C1 segment of cervical spinal cord (tissue), 14 donors: ENCODE measurements at places on chromosomes 5 and 9.

GRCh38 chr9:77212801-77213200 lies 35.5 kb downstream of the VPS13A start:
- DNase-seq, result no peak

- DNase-seq, result peak; percentile 45
Observed at GRCh38 chr5:11385901-11386293, 518.3 kb downstream of the CTNND2 start.

DNA sequence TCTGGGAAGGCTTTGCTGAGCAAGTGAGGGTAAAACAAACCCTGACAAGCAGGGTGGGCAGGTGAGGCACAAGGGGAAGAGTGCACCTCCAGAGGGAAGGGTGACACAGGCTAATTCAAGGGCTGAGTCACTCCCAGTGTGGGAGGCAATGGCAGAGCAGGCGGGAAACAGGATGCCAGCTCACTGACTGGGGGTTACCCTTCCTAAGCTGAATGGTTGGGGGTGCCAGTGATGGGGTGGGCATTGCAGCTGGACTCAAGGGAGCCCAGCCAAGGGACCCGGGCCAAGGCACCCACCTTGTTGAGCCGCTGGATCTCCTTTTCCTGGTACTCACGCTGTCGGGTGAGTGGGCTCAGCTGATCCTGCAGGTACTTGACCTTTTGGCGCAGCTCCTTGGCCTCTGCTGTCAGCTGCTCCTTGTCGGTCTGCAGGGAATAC lies 18.4 kb downstream of the GPX3 start:
- DNase-seq, result no peak

DNA sequence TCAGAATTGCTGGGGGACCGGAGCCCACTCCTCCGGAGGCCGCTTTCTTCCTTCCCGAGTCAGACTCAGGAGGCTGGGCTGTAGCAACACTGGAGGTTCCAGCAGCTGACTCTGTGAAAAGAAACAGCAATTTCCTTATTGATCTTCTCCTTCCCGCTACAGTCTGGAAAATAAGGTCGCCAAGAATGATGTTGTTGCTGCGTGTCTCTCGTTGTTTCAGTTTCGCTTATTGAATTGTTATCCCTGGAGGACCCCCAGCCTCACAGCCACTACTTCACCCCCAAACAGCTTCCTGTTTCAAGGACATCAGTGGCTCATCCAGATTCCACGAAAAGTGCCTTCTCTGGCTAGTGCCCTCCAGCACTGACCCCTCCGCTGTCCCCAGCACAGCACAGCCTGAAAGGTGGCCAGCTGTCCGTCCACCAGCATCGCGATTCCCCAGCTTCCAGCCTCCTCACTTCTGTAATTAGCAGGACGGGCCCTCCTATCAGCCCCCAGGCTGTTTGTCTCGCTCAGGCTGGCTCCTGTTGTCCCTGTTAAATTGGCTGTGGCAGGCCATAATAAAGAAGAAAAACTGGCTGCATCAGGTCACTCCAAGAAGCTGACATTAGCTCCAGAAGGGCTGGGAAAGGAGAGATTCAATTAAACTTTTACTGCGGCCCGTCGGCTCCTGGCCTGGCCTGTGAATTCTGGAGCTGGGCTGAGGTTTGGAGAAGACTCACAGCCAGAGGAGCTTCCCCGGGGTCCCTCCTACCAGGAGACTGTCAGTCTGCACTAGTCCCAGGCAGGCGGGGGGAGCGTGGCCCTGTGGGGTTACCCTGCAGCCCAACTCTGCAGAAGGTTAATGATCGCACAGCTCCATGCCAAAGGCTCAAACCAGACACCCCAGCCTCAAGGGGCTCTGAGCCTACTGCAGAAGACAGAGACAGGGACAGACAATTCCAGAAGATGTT lies 40.5 kb downstream of the OLFM1 start:
- no peak for DNase-seq

DNA sequence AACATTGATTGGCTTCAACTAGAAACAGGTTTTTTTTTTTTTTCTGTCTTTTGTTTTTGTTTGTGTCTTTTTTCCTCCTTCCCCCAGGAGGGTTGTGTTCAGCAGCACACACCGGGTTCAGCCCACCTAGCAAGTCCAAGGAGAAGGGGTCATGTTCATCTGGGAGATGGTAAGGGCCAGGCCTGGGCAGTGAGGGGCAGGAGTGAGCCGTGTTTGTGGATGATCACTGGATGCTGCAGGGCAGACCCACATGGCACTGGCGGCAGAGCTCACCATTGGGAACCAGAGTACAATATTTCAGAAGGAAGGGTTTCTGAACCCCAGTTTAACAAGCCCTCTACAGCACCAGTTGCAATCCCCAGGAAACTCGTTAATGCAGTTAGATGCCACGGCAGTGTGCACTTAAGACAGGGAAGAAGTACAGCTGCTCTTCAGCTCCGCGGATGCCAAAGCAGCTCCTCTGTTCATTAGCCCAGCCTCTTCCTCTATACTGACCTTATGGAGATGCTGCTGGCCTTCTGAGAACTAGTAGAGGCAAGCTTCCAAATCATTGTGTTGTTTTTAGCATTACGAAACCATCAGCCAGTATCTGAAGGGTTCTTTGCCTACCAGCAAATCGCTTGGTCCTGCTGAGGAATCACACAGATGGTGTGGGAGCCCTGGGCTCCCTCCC lies 508.2 kb upstream of the WWC1 start:
- no peak for DNase-seq

GRCh38 chr9:37740128-37740527 lies 13.5 kb upstream of the TRMT10B start:
- DNase-seq, result no peak

DNA sequence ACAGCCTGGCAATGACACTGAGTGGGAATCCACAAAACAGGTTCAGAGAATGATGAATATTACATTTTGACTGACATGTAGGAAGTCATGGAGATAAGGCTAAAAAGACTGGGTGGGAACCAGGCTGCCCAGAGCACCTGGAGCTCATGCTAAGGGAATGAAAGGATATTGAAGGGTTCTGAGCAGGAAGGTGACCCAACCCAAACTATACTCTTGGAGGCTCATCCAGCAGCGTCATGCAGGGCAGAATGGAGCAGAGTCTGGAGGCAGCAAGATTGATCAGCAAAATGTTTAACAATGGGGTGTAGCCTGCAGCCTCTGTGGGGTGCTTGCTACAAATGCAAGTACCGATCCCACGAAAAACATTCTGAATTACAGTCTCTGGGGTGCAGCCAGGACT lies 120.2 kb downstream of the PSD2 start:
- DNase-seq, result no peak

- DNase-seq, result peak; percentile 91
Observed at GRCh38 chr5:138178516-138179276, at the start of the genes BRD8 and KIF20A. TSS of gene BRD8 (minus strand) at chr5:138178630. CDS start at chr5:138178614, 16 bp downstream. TSS of gene KIF20A (plus strand) at chr5:138179112. CDS start at chr5:138179681, 569 bp downstream.

- no peak for DNase-seq
Observed at GRCh38 chr9:19379697-19380046, 364 bp downstream of the RPS6 start.

DNA sequence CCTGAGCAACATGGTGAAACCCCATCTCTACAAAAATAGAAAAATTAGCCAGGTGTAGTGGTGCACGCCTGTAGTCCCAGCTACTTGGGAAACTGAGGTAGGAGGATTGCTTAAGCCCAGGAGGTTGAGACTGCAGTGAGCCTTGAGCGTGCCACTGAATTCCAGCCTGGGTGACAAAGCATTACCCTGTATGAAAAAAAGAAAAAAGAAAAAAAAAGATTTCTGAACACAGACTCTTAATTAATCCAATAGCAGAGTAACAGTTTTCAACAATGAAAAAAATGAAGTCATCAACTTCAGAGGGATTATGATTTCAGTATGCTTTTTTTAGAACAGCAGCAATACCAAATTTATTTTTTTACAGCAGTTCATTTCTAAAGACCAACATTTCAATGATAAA lies 118.8 kb upstream of the TNPO1 start:
- DNase-seq, result no peak

DNA sequence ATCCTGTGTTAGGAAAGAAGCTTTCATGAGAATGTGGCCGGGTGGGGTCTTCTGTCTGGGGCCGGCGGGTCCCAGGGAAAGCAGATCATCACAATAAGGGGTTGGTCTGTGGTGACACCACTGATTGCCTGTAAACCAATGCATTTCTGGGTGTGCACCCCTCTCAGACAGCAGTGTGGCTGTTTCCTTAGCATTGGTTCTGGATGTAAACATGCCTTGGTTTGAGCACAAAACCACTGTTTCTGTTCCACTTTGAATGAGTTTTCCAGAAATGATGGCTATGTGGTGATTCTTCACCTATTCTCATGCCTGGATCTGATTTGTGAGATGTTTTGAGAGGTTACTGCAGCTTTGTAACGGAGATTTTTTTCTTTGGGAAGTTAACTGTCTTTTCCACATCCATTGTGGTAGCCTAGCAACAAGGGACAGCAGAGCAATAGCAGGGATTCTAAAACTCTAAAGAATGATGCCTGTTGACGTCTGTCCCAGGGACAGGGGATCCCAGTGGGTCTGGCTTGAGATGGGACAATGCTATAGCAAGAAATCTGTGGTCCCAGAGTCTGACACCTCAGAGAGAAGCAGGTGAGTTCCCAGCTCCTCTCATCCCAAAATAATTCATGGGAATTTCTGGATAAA lies at the start of gene CCDC192:
TSS of gene CCDC192 (plus strand) at position 466 of the 636 bp plus-strand sequence. CDS start at position 521, 55 bp downstream.
- DNase-seq, result no peak

- no peak for DNase-seq
Observed at GRCh38 chr5:64653766-64654560, 36.3 kb upstream of the SHISAL2B start.

- DNase-seq, result no peak
Observed at GRCh38 chr5:173835131-173835530, 53.0 kb upstream of the CPEB4 start.
